ENCODE measurements at places on chromosomes 6 and 20. TPM values are rescaled to one million over a fixed set of nuclear protein-coding genes. Genes with fewer than 3 reads are reported as not detected.

DNA sequence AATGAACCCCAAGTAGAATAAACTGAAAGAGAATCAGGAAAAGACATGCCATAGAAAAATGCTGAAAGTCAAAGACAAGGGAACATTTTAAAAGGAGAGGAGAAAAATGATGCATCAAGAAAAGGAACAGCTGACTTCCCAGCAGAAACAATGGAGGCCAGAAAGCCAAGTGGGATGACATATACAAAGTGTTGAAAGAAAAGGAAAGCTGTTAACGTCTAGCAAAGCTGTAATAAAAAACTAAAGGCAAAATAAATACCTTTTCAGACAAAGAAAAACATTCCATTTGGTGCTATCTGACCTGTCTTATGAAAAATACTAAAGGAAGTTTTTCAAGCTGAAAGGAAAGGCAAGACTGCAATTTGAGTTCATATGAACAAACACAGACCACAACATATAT lies 34.1 kb upstream of the PDE10A start:
- H3K4me1 ChIP-seq = peaks cover 9% of the 10 kb centered on the region
- no peak overlapping the region for H3K4me3 ChIP-seq
- H3K36me3 ChIP-seq = peaks cover 6% of the 10 kb centered on the region
- DNase-seq = no peak
- no peak overlapping the region for H3K27ac ChIP-seq
- H3K27me3 ChIP-seq = no peaks in the 10 kb centered on the region

ULBP2 gene
- 3.1 TPM for total RNA-seq

DNA sequence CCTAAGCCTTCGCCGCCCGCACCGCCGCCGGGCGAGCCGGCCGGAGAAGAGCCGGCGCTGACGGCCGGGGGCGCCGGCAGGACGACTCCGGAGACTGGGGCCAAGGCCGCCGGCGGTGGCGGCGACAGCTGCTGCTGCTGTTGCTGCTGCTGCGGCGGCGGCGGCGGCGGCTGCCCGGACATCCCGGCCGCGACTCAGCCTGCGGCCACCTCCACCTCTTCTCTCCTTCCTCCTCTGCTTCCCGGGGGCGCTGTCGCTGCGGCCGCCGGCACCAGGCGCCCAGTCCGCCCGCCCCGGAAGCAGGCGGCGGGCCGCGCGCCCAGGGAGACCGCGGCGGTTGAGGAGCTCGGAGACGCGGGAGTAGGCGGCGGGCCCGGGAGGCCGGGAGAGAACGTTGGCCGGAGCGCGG lies 307 bp downstream of the RANBP9 start:
- peaks cover 8% of the 10 kb centered on the region for H3K36me3 ChIP-seq
- no peak overlapping the region for H3K27ac ChIP-seq
- no peak for DNase-seq
- no peaks in the 10 kb centered on the region for H3K27me3 ChIP-seq

TMEM74B gene
- not detected for total RNA-seq

- peak; percentile 35 for DNase-seq
- peak overlapping the region; percentile 88 for H3K27ac ChIP-seq
- no peaks in the 10 kb centered on the region for H3K27me3 ChIP-seq
- H3K4me3 ChIP-seq = peak overlapping the region; percentile 95
- H3K4me1 ChIP-seq = peaks cover 11% of the 10 kb centered on the region
Measured at GRCh38 chr6:53066077-53066417, 843 bp downstream of the FBXO9 start.

FITM2 gene
- 8.1 TPM for total RNA-seq

CRYBG1 gene
- 36.5 TPM for total RNA-seq

DEFB125 gene
- not detected for total RNA-seq

- H3K27me3 ChIP-seq = no peaks in the 10 kb centered on the region
Measured at GRCh38 chr20:50545126-50545525, 34.9 kb downstream of the PTPN1 start.

CTAGE9 gene
- total RNA-seq = not detected

- H3K27ac ChIP-seq = no peak overlapping the region
- no peak for DNase-seq
- H3K4me3 ChIP-seq = no peak overlapping the region
- H3K27me3 ChIP-seq = no peaks in the 10 kb centered on the region
- H3K36me3 ChIP-seq = peaks cover 79% of the 10 kb centered on the region
- H3K4me1 ChIP-seq = peaks cover 5% of the 10 kb centered on the region
Measured at GRCh38 chr6:158464483-158464882, 95.4 kb upstream of the TMEM181 start.

DNA sequence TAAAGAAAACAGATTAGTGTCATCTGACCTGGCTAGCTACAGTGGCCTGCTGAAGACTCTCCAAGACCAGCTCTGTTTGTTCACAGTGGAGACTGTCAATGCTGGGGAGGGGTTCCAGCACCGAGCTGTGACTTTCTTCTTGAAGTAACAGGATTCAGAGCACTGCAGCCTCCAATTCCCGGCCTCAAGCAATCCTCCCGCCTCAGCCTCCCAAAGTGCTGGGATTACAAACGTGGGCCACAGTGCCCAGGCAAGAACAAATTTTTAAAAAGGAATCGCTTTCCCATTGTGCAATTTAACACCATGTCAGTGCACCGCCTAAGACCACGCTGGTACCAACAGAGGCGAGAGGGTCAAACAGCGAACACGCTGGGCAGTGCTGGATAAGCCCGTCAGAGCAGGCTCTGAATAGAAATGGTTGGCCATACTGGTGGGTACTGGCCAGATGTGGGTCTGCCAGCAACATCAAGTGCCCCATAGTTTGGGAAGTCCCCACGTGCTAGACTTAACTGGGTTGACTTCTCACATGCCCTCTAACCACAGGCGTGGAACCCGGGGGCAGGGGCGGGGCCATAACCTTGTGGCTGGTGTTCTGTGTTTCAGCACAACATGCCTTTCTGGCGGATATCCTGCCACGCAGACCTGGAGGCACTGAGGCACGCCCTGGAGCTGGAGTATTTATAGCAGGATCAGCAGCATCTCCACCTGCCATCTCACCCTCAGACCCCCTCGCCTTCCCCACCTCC lies 168.9 kb downstream of the ZMYND8 start:
- DNase-seq = no peak
- H3K36me3 ChIP-seq = no peaks in the 10 kb centered on the region
- H3K27me3 ChIP-seq = no peaks in the 10 kb centered on the region
- H3K4me1 ChIP-seq = no peaks in the 10 kb centered on the region
- H3K27ac ChIP-seq = no peak overlapping the region

GRCh38 chr6:71672876-71673275 lies 213.5 kb upstream of the RIMS1 start:
- H3K27me3 ChIP-seq = peaks cover 26% of the 10 kb centered on the region
- no peak for DNase-seq
- no peak overlapping the region for H3K27ac ChIP-seq
- H3K4me3 ChIP-seq = no peak overlapping the region
- H3K36me3 ChIP-seq = no peaks in the 10 kb centered on the region
- H3K4me1 ChIP-seq = no peaks in the 10 kb centered on the region

- no peak overlapping the region for H3K4me3 ChIP-seq
- no peak for DNase-seq
- H3K4me1 ChIP-seq = no peaks in the 10 kb centered on the region
- no peaks in the 10 kb centered on the region for H3K36me3 ChIP-seq
Measured at GRCh38 chr6:139777202-139777970, 402.9 kb upstream of the CITED2 start.

ENPP3 gene
- total RNA-seq = not detected

- peaks cover under 1% of the 10 kb centered on the region for H3K4me1 ChIP-seq
- no peak overlapping the region for H3K27ac ChIP-seq
- DNase-seq = peak; percentile 21
- H3K4me3 ChIP-seq = no peak overlapping the region
Measured at GRCh38 chr6:166520905-166521834, 65.3 kb downstream of the RAMACL start.

Measured in MCF 10A (cell line).